ENCODE measurements at places on chromosomes 7 and 10.
A peak's percentile ranks its signal among the peaks of the same experiment; 100 is the strongest.

DNA sequence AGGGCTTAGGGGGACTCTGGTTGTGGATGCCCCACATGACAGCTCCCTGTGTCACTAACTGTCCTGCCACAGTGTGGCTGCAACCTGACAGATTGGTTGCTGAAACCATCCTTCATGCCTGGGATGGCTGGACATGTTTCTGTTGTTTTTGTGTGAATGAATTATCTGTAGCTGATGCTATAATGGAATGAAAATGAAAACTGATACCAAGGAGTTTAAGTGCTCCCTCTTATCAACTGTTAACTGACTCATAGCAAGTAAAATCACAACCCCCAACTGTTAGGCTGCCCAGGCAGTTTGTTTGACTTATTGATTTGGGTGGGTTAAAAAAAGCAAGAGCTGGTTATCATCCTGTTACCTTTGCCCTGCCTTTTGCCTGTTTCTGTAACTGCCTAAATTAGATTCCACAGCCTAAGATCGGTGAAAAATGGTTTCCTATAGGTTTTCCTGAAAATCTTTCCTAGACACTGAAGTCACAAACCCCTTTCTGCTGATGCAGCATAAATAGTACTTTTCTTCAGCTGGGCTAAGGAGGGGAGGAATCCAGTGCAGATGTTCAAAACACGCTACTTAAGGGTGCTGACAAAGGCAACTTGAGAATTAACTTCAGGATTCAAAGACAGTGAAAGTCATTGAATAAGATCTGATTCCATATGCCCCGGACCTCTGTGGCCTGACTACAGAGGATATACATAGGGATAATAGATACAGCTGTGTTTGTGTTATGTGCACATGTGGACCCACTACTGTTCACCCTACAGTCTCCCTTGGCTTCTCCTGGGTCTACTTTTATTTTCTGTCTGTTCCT lies 5.7 kb downstream of the FRAT2 start:
- no peak for DNase-seq

DNA sequence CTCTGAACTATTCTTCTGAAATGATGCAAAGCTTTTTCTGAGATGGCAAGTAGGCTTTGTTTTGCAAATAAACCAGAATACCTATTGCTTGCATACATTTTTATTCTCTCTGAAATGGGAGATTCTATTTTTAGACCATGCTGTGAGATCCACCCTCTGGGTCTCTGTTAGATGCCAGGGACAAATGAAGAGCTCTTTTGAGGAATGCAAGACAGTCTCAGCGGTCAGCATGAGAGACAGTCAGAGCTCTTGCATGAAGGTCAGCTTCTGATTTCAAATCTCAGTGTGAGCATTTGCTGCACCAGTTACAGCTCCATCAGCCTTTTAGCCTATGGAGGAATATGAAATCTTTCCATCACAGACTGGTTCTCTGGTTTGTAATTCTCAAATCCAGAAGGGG lies 429.9 kb upstream of the KLF6 start:
- DNase-seq = no peak

GRCh38 chr7:76302347-76303201 lies at the start of gene HSPB1:
Gene HSPB1, plus strand, starts transcription at chr7:76302673. Its CDS starts 40 bp downstream, at chr7:76302713.
- DNase-seq = peak; percentile 83

GRCh38 chr7:116569737-116570136 lies 44.9 kb downstream of the CAV1 start:
- DNase-seq = no peak

DNA sequence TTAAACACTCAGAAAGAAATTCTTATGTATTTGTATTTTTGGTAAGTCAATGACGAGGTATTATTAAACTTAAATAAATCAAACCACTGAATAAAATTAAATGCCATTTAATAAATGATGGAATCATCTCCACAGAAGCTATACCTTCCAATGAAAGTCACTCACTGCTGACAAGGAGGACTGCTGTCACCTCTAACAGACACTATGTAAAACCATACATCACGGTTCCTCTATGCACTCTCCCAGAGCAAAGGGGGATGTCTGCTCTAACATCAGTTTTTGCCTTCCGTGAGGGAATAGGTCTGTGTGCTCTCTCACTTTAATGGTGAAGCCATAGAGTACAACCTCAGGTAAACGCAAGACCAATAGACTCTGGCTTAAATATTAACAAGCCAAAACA lies 99.7 kb upstream of the DDC start:
- DNase-seq = no peak

DNA sequence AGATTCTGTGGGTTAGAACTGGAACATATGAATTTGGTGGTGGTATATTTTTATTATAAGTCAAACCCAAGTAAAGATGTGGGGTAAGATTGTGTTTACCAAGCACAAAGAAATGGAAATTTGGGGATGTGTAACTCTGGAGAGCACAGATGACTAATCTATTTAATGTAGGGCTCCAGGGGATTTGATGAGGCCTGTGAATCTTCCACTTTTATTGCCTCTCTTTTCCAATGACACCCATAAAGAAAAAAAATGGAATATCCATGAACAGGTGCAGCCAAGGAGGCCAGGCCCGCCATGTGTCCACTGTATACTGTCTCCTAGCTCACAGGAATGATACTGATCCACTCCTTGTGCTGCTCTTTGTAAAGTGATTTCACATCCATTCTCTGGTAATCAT lies 2.8 kb downstream of the SRGN start:
- no peak for DNase-seq

DNA sequence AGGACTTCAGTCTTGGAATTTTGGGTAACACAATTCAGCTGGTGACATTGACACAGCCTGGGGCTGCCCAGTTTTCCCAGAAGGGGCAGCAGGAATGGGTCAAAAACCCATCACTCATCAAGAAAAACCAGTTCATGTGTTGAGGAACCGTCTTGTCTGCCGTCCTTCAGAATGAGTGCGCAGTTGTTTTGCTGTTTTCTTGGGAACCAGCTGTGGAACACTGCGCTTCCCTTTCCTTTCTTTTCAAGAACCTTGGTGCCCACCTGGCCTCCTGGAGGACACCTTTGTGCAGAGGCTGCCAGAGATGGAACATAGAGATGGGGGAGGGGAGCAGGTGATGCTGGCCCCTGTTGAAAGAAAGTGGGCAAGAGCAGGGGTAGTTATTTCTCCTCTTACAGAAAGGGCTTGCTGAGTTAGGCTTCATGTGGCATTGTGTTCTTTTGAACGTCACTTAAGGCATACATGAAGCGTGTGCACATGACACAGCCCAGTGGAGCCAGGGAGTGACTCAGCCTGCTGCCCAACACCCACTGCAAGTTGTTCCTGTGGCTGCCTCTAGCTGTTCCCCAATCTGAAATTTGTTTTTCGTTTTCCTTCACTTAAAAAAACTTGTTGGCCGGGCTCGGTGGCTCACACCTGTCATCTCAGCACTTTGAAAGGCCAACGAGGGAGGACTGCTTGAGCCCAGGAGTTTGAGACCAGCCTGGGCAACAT lies 87.4 kb upstream of the TNS3 start:
- DNase-seq = no peak

GRCh38 chr10:78134773-78135306 lies 101.2 kb downstream of the RPS24 start:
- no peak for DNase-seq

DNA sequence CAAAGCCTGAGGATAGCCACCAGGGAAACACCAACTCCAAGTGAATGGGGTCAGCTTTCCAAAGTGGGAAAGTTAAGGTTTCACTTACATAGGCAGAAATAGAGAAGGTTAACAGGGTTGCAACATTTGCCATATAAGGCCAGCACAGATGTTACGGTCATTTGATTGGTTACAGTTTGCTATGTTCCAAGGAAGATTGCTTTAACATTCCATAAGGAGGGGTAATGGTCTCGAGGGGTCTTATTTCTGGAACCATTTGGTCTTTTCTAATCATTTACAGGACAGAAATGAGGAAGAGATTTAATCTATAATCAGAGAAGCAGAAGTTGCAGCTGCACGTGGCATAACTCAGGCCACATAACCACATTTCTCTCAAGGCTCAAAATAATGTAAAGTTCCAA lies 679.4 kb upstream of the C7orf33 start:
- no peak for DNase-seq

DNA sequence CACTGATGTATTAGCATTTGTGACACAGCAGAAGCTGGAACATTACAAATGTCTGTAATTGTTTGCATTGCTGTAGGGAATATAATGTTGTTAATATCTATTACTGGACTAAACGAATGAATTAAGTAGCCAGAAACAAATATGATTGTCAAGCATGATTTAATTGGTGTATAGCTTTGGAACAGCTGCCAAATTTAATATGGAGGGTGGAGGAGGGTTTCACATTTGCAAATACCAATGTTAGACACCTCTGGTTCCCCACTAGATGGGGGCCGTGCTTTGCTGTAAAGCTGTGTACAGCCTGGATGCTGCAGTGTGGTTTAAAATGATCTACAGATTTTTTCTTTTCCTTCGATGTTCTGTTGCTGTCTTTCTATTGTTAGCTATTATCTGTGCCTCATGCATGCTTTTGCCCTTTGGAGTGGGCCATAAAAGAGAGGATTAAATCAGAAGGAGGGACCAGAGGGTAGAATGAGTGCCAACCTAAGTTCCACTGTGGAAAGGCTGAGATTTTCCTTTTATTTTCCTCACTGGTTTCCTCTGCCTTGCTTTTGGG lies 23.1 kb downstream of the DNAJB9 start:
- no peak for DNase-seq

DNA sequence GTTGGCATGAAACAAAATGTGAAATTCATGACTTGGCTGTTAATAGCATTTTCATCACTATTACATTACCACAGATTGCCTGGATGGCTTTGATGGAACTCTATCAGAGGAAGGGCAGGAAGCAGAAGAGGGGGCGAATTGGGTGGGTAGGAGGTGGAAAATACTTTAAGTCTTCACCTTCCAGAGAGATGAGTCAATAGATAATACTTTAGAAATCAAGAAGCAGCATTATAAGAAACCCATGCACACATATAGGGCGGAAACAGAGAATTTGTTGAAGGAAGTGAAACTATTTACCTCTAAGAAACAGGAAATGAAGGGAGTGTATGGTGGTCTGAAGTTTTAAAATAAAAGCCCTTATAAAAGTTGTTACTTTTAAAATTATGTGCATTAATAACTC lies 152.1 kb upstream of the TARP start:
- DNase-seq = peak; percentile 7

GRCh38 chr7:91398341-91398740 lies 134.1 kb downstream of the FZD1 start:
- DNase-seq = no peak

DNA sequence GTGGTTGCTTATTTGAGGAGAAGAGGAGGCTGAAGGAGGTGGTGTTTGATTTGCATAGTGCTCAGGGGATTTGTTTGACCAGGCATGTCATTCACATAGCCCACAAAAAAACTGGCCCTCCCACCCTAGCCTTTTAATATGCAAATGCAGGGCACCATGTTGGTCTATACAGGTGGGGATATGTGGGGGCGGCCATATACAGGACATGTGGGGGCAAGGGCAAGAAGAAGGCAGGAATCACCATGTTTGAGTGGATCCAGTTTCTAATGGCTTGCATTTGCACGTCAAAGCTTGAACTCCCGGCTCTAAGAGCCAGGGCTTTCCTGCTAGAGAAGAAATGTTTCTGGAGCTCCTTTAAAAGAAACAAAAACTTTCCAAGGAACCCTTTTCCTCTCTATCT lies 541.0 kb downstream of the ZWINT start:
- no peak for DNase-seq

- DNase-seq = no peak
These were observed 3.3 kb upstream of the GRIFIN start for GRCh38 chr7:2479276-2480069.

GRCh38 chr10:60351191-60351853 lies 38.4 kb downstream of the ANK3 start:
- no peak for DNase-seq

DNA sequence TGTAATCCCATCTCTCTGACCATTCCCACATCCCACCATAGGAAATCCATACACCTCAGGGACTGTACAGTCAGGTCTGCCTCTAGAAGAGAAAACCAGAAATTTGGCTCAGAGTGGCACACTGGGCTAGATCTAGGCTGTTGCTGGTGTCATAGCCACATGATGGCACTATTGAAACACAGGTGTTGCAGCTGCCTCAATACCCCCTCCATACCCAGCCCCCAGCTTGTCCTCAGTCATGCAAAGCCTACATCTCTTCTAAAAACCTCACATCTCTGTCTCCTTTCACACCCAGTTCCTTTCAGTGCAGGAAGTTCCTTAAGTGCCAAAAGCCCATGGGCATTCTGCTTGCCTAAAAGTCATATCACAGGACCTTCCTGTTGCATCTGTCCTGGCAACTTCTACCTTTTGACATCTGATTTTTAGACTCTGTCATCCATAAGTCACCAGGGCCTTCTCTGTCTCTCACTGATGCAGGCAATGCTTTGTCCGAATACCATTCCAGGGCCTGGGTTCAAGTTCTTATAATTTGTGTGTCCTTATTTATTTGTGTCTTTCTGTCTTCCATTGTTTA lies 27.0 kb upstream of the HIBADH start:
- DNase-seq = peak; percentile 9

DNA sequence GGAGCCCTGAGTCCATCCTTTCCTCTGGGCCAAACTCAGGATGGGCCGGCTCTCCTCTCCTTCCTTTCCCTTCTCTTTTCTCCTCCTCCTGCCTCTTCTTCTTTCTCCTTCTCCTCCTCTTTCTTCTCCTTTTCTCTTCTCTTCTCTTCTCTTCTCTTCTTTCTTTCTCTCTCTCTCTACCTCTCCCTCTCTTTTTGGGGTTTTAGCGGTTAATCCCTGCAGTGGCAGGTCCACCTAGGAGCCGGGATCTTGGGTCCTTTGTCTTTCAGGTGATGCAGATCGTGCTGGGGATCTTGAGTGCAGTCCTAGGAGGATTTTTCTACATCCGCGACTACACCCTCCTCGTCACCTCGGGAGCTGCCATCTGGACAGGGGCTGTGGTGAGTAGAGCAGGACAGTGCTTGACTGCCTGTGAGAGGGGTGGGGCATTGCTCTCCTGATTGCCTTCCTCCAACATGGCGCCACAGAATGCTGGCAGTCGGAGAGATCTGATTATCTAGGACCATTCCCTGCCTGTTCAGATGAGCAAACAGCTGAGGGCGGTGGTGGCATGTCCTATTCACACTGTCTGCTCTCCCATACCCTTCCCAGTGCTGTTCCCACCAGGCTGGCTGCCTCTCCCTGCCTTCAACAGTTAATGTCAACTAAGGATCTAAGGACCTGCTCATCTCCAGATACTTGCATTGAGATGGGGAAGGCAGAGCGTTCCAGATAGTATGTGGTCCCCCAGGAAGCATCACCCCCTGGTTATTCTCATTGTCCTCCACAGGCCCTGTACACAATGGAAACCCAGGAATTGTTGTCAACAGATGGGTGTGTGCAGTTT lies 1.6 kb downstream of the TMEM176A start:
- no peak for DNase-seq

- DNase-seq = no peak
These were observed 3.8 kb downstream of the PTER start for GRCh38 chr10:16440396-16441133.

- DNase-seq = peak; percentile 49
These were observed 1.0 kb downstream of the ACSL5 start for GRCh38 chr10:112374724-112375541.

All from CD4-positive, alpha-beta T cell treated with Interleukin-6 for 4 hours (primary cell).